Fibroblast of upper back skin (primary cell): ENCODE measurements at places on chromosomes 7 and 10.
A peak's percentile ranks its signal among the peaks of the same experiment; 100 is the strongest.

DNA sequence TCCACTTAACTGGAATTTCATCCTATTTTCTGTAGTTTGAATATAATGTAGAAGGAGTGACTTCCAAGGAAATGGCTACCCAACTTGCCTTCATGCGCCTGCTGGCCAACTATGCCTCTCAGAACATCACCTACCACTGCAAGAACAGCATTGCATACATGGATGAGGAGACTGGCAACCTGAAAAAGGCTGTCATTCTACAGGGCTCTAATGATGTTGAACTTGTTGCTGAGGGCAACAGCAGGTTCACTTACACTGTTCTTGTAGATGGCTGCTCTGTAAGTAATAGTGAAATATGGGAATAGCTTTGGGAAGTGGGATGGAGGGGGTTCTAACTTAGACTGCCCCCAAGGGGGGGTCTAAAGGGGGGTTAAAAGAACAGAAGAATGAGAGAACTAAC, 34.5 kb downstream of the COL1A2 start:
- no peak for DNase-seq

GRCh38 chr10:116978901-116979300, 26.1 kb downstream of the SHTN1 start:
- no peak for DNase-seq

- no peak for DNase-seq
Measured at GRCh38 chr10:78553792-78554191, 515.0 kb upstream of the ZMIZ1 start.

DNA sequence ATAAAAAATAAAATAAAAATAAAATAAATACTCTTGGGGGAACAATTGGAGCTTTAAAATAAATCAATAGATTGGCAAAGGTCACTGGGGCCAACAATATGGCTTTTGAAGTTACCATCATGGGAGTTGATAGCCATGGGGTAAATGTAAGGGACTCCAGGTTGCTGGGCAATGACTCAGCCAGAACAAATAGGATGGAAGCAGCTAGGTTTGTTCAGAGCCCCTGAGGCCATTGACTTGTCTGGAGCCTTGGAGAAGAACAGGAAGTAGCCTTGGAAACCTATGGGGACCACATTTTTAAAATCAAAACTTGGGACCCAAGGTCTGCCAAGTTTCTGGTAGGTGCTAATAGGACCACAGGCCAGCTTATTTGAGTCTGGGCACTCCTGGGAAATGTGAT, 20.2 kb upstream of the FRA10AC1 start:
- DNase-seq, result no peak

DNA sequence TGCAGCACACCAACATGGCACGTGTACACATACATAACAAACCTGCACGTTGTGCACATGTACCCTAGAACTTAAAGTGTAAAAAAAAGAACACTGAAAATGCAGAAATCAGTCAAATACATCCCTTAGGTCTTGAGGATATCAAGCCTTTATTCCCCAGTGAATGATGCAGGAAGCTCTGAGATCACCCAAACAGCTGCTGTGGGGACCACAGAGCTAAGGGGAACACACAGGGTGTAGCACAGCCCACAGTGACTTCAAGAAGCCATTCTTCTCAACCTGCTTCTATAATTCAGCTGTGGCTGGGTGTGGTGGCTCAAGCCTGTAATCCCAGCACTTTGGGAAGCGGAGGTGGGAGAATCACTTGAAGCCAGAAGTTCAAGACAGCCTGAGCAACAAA, 314.9 kb downstream of the CALN1 start:
- peak; percentile 18 for DNase-seq

- no peak for DNase-seq
Measured at GRCh38 chr7:32481921-32482320, 8.3 kb downstream of the LSM5 start.

- DNase-seq, result no peak
Measured at GRCh38 chr7:68420342-68421192, 1177.7 kb upstream of the AUTS2 start.

DNA sequence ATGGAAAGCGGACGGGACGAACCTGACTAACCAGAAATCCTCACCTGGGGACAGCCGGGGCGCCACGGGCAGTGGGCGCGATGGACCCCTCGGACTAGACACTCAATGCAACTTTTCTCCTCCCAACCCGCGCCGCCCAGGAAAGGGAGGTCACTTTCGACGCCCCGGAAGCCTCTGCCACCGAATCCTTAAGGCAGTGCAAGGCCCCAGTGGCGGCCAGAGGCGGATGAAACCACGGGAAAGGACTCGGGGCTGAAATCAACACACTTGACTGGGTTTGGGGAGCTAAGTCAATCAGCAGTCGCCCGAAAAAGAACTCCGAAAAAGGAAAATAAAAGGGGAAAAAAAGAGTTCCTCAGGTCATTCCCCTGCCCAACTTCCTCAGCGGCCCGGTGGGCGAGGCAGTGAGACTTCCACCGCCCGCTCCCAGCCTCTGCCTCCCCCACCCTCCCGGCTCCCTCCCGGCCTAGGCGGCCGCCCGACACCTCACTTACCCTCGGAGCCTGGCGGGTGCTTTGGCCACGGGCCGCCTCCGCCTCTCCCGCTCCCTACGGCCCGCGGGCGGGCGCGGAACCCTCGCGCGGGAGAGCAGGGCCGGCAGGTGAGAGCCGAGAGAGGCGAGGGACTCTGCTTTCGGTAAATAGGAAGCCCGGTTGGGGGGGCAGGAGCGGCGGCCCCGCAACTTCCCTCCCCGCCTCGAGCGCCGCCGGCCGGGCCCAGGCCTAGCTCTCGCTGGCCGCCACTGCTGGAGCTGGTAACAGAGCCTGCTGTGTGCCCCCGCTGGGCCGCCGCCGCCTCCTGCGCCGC, 518 bp downstream of the WAPL start:
- peak; percentile 44 for DNase-seq

GRCh38 chr7:158048569-158048968, 539.1 kb downstream of the PTPRN2 start:
- DNase-seq, result no peak

- DNase-seq, result peak; percentile 73
Measured at GRCh38 chr10:89159761-89160160, 47.4 kb downstream of the CH25H start.

DNA sequence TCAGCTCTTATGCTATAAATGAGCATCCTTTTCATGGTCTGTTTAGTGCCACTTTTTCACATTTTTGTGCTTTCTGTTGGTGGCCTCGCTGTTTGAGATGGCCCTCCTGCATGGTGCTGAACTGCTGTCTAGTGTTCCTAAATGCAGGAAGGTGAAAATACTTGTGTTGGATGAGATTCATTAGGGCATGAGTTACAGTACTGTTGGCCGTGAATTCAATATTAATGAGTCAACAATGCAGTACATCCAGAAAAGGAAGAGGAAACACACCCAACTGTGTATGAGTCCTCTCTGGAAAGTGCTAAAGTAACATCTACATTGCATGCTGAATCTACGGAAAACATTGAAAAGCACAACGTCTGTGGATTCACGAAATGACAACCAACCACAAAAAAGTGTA, 124.0 kb downstream of the HERPUD2 start:
- no peak for DNase-seq

DNA sequence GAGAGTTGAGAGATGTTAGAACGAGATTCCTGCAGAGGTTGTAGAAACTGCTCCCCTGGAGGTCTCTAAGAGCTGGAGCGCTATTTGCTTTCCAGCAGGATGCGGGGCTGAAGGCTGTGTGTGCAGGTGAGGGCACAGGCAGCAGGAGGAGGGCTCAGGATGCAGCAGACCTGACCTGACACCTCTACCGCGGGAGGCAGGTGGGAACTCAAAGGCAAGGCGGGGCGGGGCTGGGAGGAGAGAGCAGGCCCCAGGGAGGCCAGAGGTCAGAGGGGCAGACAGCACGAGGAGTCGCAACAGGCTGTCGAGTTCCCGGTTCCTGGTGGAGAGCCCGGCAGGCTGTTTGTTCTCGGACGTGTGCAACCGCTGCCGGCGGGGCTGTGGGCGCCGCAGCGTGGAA, 7.9 kb upstream of the CRTAC1 start:
- no peak for DNase-seq
